Stomach (tissue), 19 donors: ENCODE measurements at places on chromosomes 2 and 18. TPM values are rescaled to one million over a fixed set of nuclear protein-coding genes. Genes with fewer than 3 reads are reported as not detected.
A peak's percentile ranks its signal among the peaks of the same experiment; 100 is the strongest.

DNA sequence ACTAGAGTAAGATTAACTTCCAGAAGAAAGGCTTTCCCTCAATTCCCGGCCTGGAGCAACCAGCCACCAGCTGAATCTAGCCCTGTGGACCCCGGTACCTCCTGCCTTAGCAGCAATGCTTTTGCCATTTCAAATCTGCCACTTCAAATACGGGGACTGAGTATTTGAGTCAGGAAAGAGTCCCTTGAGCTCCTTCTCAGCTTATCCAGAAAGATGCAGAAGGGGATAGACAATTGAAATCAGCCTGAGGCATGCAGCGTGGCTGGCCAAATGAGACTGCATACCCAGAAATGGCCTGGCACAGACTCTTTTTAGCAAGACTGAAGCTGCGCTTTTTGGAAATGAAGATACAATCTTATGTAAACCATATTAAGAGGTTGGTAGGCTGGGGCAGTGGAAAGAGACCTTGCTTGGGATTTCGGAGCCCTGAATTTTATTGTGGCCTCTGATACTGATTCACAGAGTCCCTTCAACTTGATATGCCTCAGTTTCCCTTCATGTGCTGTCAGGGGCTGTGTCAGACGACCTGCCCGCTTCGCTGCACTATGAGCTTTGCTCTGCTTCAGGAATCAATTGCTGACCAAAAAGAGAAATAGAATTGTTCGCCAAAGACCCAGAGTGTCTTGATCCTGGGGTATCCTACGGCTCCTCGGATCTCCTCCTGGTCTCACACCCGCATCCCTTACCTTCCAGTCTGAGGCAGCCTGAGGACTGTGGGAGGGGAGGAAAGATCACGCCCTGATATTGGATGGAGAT, 1.0 kb downstream of the MATN3 start:
- no peak for DNase-seq

DNA sequence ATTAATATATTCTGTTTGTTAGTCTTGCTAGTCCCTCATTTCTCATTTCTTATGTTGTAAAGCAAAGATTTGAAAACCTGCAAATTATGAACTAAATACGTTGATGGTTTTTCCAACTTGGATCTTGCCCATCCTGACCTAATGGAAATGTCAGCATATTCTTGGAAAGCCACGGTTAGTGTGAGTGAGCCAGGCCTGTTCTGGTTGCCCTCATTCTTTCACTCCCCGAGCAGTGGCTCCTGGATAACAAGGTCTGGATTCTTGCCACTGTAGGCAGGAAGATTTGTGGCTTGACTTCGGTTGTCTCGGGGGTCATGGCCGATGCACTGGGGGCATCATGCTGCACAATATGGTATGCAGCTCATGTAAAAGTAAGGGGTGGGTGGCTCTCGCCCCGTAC, 359.1 kb downstream of the MEIS1 start:
- DNase-seq, result no peak

GRCh38 chr18:54737986-54738385, 90.3 kb upstream of the RAB27B start:
- no peak for DNase-seq

- DNase-seq, result no peak
Measured at GRCh38 chr2:54531558-54531957, 75.4 kb downstream of the SPTBN1 start.

DNA sequence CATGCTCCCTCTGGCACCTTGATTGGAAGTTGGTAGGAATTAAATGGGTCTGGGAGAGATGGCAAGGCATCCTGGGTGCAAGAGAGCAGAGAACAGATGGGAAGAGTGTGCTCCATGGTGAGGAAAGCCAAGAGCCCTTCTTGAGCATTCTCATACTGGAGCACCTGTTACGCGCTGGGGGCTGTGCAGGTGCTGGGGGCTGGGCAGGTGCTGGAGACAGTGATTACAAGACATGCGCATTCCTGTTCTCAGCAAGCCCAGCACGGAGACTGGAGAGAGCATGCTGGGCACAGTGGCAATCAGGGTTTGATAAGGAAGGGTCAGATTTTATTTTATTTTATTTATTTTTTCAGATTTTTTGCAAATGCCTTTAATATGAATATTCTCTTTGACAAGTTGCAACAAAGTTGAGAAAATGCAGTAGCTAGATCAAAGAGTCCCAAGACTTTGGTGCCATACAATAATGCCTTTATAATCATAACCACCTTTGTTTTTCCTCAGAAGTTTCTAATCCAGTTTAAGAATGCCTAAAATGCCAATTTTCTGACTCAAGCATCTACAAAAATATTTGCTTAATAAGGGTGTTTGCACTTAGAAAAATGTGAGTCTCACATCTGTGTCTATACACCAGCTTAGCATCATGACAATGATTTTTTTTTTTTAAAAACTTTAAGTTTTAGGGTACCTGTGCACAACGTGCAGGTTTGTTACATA, 193.3 kb downstream of the RNF152 start:
- DNase-seq, result no peak

GRCh38 chr18:22523481-22523880, 105.8 kb upstream of the CTAGE1 start:
- no peak for DNase-seq

DNA sequence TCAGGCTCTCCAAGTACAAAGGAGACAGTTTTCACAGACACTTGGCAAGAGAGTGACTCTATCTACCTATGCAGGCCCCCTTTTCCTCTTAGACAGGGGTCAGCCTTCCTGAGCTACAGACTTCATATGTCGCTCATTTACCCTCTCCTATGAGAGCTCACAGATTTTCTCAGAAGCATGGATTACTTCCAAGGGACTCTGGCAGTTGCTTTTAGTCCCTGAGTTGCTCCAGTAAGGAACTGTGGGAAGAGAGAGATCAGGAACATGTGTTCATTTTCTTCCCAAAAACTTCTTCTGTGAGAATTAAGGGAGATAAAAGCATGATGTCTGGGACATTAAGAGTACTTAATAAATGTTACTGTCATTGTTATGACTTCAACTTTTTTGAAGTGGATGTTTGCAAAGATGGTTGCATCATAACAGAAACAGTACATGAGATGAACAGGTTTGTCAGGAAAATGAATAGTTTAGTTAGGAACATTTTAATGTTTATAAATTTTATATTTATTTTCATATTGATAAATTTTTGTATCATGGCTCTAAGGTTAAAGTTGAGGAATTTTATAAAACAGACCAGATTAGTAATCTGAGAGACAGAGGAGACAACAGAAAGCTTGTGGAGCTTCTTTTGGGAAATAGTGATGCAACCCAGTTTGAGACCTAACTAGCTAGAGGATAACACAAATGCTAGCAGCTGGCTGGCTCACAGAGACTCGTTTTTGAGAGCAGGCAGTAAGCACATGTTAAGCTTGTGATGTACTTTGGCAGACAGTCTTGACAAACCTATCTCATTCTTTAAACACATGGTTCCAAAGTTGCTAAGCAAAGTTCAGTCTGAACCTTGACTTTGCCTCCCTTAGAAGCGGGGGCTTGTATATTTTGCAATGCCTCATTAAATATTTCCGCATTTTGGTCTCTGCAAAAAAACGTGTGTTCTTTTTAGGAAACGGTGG, 21.7 kb upstream of the UGP2 start:
- DNase-seq, result no peak

DNA sequence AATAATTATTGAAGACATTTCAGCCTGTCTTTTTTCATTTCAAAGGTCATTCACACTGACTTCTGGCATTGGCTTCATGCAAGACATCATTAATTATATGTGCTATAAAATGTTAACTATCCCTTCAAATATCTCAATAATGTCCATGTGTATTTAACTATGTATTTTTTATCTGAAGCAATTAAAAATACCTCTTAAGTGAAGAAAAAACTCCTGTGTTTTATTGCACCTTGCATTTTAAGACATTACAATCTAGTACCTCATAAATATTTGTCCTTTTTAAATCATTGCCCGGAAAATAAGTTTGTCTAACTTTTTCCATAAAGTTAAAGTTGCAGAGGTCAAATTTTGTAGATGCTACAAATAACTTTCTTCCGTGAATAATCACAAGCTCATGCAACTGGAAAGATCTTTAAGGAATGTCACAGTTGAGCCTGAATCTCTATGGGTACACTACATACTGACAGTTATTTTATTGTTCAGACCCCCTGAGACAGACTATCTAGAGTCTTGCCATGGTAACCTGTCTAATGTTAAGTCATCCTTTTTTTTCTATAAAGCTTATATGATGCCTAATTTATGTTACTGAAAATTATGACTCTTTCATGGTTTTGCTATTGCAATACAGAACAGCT, 38.4 kb upstream of the COBLL1 start:
- no peak for DNase-seq

GRCh38 chr18:58721566-58722239, 50.4 kb downstream of the MALT1 start:
- no peak for DNase-seq

GRCh38 chr2:167733747-167734146, 513.6 kb downstream of the STK39 start:
- no peak for DNase-seq

- peak; percentile 23 for DNase-seq
Measured at GRCh38 chr18:33372442-33372841, 68.1 kb downstream of the CCDC178 start.

- no peak for DNase-seq
Measured at GRCh38 chr2:173588931-173589369, 234.3 kb downstream of the CDCA7 start.

GRCh38 chr2:75579186-75579585, 18.4 kb upstream of the EVA1A start:
- no peak for DNase-seq

DNA sequence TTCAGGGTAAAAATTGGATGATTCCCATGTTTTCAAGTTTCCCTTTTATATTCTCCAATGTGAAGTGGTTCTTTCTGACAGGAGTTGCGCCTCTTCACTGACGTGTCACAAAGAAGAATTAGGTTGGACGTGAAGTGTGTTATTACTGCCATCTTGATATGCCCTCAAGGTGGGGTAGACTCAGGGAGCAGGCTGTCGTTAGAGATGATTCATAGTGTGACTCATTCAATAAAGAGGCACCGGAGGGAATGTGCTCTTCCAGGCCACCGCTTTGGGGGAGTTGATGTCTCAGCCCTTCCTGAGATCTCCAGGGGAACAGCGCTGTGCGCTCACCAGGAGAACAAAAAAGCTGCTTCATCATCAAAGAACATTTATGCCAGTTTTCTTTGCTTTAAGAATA, 3.6 kb upstream of the DGKD start:
- DNase-seq, result peak; percentile 52

DNA sequence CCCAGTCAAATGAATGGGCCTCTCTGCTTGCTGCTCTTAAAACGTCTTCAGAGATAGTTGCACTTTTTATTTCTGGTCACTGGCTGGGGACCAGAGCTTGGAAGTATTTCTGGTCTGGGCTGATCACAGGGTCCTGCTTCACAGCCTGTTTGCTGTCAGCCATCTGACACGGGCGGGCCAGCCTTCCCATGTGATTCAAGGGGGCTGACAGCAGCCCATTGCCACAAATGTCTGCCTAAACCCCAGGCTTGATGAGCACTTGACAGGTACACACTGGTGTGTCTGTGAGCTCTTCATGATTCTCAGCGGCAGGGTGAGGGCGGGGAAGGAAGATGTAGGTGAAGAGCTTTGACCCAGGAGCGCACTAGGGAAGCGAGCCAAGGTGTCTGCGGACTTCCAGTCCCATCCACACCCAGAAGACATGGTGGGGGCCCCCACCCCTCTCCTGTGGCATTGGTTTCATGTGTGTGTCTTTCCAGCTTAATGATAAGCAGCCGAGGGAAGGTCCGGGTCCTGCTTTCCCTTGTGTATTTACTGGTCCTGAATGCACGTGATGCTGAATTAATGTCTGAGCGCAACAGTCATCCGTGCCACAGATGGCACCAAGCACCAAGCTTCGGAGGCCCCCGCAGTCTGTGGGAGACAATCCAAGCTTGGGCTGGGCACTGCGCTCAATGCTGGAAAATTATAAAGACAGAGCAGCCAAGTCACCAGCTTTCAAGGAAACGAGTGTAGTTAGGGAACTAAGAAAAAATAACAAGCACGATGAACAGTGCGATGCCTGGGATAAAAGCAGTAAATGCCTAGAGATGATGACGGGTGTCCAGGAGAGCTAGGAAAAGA, 73.3 kb downstream of the SH3BP4 start:
- DNase-seq, result no peak

- DNase-seq, result no peak
Measured at GRCh38 chr2:3141696-3142095, 235.9 kb downstream of the EIPR1 start.

DNA sequence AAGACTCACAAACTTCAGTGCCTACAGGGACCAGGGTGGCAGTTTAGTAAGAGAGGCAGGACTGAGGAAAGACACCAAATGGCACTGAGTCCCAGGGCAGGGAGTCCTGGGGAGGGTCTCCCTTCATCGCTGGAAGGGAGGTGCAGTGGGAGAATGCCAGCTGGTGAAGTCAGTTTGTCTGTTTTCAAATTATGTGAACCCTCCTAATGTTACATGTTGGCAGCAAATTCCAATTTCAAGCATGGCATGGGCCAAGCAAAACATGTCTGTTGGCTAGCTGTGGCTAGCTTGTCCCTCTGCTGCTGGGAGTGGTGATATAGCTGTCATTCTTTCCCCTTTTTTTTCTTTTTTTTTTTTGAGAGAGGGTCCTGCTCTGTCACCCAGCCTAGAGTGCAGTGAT, 55.9 kb upstream of the HAAO start:
- DNase-seq, result no peak

Gene CD8B2
- not detected for total RNA-seq

Gene ASB18
- not detected for total RNA-seq

Gene SELENOI
- 6.2 TPM for total RNA-seq

Gene KCNE4
- total RNA-seq, result 4.0 TPM

Gene NCK2
- 88.9 TPM for total RNA-seq

Gene LINC00305
- total RNA-seq, result not detected

Gene HOXD9
- total RNA-seq, result not detected

Gene GATA6
- total RNA-seq, result 79.9 TPM

Gene GALNT5
- 18.0 TPM for total RNA-seq

Gene EMILIN1
- total RNA-seq, result 89.2 TPM
